Thyroid gland (tissue), 4 donors: ENCODE measurements at places on chromosomes 6 and 20. TPM values are rescaled to one million over a fixed set of nuclear protein-coding genes. Genes with fewer than 3 reads are reported as not detected.

The GSTA2 gene
- total RNA-seq: not detected

The ZNF311 gene
- 1.0 TPM for total RNA-seq

The HLA-DMB gene
- total RNA-seq: 55.0 TPM

The CTAGE9 gene
- total RNA-seq: not detected

The GNMT gene
- total RNA-seq: 7.5 TPM

The BMP7 gene
- total RNA-seq: 113 TPM

The C6orf15 gene
- not detected for total RNA-seq

The TRERF1 gene
- 3.1 TPM for total RNA-seq

The C20orf96 gene
- total RNA-seq: 5.8 TPM

The REV3L gene
- total RNA-seq: 73.5 TPM

The PLAGL2 gene
- 7.1 TPM for total RNA-seq
